ENCODE measurements at places on chromosomes 7 and 10.

GRCh38 chr10:33117230-33117629 lies 159.2 kb upstream of the ITGB1 start:
- DNase-seq = no peak

- no peak for DNase-seq
These were observed 2.9 kb downstream of the MYL10 start for GRCh38 chr7:101626069-101626671.

DNA sequence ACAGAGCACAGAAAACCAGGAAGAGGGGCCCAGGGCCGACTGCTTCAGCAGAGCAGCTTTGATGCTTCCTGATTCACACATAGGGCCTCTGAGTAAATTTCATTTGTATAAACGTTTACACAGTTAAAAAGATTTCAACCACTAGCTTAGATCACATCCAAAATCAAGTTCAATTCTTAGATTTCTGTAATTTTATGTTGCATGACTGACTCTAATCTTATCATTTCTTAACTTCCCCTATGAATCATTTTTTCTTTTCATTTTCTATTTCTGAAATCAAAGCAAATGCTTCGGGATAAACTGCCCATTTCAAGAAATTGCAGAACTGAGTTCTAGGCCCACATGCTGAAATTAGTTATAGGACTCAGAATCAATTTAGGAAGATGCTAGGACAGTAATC lies 224.7 kb downstream of the INHBA start:
- DNase-seq = no peak

DNA sequence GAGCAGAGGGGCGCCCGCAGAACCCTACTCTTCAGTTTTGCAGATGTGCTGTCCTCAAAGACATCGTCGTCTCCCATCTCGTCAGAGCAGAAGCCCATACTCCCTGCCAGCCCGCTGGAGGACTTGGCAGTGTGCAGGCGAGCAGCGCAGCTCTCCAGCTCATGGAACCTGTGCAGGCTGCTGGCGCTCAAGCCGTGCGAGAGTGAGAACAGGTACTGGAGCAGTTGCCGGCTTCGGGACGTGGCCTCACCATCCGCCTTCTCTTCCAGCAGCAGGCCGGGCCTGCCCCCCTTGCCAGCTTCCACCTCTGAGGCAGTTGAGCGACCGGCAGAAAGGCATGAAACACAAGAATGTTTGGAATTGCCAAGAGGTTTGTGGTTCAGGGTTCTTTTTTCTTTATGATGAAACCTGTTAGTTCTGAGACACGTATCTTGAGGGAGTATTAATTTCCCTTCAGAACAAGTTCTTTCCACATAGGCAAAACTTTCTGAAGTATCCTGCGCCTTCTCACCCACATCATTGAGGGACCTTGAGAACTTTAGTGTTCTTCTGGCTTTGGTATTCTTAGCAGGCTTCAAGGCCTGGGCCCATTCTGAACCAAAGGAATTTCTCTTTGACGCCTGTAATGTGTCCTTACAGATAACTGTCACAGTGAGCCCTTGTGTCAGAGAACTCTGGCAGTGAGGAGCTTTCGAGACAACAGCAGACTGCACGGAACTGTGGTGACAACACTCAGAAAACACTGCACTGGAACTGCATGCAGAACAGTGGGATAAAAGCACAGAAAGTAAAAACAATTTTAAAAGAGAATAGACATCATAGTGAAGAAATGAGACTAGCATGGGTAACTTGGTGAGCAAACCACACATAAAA lies 89.5 kb downstream of the ALOX5 start:
- no peak for DNase-seq

GRCh38 chr10:11539191-11539868 lies 72.1 kb downstream of the USP6NL start:
- DNase-seq = no peak

DNA sequence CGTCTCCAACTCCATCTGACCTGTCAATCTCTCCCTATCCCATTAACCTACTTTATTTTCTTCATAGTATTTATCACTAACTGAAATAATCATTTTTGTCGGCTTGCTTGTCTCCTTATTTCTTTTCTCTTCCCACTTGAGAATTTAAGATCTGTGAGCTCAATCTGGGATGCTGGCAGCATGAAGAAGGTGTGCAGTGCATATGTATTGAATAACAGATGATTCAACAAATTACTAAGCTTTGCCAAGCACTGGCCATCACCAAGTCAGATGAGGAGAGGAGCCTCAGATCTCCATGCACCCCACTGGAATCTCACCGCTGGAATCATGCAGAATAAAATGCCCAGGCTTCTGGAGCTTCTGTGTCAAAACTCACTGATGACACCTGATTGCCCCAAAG lies 47.6 kb upstream of the PPP1R3C start:
- no peak for DNase-seq

- no peak for DNase-seq
These were observed 18.0 kb downstream of the RRP12 start for GRCh38 chr10:97383159-97383558.

Measured in activated T-helper 1 cell treated with anti-CD3 and anti-CD28 coated beads, Interleukin-2, amount 50 U/mL, for 16 hours (primary cell).